ENCODE measurements at places on chromosomes 6 and 20. TPM values are rescaled to one million over a fixed set of nuclear protein-coding genes. Genes with fewer than 3 reads are reported as not detected.

Gene RALGAPA2
- polyA plus RNA-seq = 5.4 TPM

Gene SPATA25
- polyA plus RNA-seq = not detected

Gene FAM83C
- polyA plus RNA-seq = not detected

Gene TRAPPC3L
- not detected for polyA plus RNA-seq

Gene RBPJL
- polyA plus RNA-seq = not detected

Gene PNLDC1
- polyA plus RNA-seq = 0.89 TPM

Gene PRDM1
- 11.0 TPM for polyA plus RNA-seq

Gene COL20A1
- polyA plus RNA-seq = not detected

Data from IgD-negative memory B cell (primary cell).